ENCODE measurements at places on chromosomes 2 and 18.
A peak's percentile ranks its signal among the peaks of the same experiment; 100 is the strongest.

DNA sequence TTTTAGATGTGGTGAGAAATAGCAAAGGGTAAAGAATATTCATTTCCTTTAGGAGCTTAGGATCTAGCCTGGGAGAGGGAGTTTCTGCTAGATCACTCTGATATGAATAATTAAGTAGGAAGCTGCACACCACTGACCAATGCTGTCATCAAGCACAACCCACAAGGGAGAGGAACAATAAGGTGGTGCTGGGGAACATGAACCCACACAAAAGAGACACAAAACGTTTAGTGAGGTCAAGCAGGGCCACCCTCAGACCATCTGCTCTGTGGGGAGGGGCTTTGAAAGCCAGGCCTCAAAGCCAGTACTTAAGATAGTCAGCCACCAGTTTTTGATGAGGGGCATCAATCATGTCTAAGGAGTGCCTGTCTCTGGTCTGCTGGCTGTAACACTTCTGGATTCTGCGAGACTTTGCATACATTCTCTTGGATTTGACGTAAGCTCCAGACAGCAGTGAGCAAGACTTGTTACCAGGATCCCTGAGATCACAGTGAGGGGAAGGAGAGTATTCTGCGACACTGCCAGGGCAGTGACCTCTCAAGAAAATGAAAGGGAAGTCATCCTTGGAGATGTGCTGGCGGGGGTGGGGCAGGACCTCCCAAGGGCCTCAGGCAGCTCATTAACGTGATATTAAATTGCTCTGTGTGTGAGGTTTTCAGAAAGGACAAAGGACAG, 127.0 kb downstream of the CCBE1 start:
- peak; percentile 22 for DNase-seq

DNA sequence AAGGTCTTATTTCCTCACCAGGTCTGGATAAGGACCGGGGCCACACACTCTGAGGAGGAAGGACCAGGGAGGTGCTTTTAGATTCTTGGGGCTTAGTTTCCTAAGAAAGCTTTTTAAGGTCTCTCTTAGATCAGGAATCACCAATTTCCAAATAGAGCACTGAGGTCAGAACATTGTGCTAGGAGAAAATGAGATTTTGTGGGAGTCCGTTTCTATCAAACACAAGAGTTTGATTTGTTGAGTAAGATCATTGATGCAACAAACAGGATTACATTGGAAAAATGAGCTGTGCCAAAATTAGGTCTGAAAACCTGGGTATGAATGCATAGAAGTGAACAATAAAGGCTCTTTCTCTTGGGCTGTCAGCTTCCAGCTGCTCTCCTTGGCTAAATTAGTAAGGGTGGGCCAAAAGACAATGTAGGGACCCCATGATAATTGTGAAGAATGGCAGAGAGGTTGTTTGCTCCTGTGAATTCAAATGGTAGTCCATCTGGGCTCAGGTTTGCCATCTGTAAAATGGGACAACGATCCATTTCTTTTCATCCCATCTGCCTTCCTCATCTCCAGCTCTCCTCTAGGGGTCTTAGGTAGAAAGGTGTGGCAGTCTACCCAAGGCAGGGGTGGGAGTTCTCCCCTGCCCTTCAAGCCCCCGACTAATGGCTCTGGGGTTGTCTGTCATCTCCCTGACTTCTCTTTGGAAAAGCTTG, 20.0 kb downstream of the IGFBP2 start:
- DNase-seq: no peak

DNA sequence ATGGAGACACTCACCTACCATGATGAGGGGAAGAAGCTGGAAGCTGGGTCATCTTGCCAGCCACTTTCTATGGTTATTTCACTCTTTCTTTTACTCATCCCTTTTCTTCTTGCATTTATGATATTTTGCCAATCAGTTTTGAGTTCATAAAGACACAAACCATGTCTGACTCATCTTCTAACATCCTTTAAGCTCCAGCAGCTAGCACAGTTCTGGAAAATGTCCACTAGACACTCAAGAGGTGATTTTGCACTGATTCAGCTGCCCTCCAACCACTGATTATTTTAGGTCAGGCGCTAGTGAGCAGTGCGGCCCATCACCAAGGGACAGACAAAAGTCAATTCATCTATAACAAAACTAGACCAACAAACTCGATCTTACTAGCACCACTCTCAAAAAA, 537.1 kb upstream of the ID2 start:
- no peak for DNase-seq

GRCh38 chr2:205720451-205720902, 38.2 kb downstream of the NRP2 start:
- DNase-seq: no peak

- no peak for DNase-seq
Measured at GRCh38 chr2:77469106-77469505, 53.1 kb downstream of the LRRTM4 start.

- no peak for DNase-seq
Measured at GRCh38 chr2:239957681-239958472, 67.3 kb downstream of the NDUFA10 start.

DNA sequence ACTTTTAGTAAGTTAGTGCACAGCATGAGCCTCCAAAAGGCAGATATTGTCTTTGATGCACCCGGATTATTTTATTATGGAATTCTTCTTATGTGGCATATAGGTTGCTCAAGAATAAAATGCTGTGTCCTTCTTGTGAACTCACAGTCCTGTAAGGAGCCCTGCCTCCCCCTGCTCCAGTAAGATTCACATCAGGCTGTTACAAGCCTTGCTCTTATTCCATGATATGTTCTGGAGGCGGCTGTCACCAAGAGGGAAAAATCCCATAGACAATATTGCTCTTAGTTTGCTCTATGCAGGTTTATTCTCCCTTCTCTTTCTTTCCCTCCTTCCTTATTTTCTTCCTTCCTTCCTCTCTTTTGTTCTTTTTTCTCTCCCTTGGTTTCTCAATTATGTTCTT, 182.3 kb downstream of the MYT1L start:
- no peak for DNase-seq

GRCh38 chr2:3348767-3349166, 28.9 kb downstream of the EIPR1 start:
- DNase-seq: peak; percentile 80

- DNase-seq: no peak
Measured at GRCh38 chr2:10620481-10620880, 69.3 kb downstream of the NOL10 start.

DNA sequence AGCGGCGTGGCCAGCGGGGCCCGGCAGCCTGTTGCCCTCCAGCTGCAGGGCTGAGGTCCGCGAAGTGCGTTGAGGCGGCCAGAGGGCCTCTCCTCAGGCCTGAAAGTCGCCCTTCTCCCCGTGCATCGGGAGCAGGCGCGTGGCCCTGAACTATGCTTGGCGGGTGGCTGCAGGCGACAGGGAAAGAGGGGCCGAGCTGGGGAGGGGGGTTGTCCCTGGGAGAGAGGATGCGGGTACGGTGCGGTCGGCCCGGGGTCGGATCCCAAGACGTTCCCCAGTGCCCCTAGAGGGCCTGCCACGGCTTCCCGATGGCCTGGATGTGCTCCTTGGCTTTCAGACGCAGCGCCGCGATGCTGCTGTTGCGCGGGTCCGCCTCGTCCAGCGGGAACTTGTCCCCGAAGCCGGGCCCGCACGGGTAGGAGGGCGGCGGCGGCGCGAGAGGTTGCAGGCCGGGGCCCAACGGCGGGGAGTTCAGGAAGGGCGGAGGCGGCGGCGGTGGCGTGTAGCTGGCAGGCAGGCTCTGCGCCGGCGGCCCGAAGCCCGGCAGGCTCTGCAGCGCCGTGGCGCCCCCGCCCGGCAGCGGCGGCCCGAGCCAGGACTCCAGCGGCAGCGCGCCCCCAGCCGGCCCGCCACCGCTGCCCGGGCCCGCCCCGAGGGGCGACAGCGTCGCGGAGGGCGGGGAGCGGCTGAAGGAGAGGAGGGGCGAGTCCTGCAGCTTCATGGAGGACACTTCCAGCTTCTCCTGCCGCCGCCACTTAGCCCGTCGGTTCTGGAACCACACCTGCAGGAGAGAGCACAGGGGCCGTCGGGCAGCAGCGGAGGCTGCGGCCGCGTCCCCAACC, 4.3 kb downstream of the RAX start:
- DNase-seq: peak; percentile 57

DNA sequence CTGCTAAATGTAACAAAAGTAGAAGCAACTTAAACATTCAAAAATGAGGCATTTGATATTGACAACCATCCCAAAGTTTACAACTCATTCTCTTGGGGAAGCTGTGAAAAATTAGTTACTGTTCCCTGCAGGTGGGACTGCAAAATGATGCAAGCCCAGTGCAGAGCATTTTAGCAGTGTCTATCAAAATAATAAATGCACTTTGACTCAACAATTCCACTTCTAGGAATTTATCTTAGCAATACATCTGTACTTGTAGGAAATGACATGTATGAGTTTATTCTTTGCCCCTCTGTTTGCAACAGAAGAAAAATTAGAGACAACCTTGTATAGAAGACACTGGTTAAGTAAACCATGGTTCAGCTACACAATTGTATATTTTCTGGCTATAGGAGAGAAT, 48.0 kb upstream of the TLK1 start:
- DNase-seq: no peak

DNA sequence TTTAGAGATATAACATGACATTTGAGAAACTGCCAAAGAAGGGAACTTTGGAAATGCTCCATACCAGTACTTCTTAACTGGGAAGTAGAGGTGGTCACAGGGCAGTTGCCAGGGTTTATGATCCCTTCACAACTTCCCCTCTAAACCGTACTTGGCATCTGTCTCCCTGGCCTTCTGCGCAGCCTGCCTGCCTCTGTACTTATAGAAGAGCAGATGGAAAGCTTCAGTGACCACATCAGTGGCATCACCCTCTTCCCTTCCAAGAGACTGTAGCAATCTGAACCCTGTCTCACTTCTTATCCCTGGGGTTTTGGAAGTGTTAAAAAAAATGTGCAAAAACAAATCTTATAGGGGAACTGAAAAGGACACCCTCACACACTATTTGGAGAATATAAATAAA, 64.1 kb downstream of the EIF2AK3 start:
- DNase-seq: no peak

- no peak for DNase-seq
Measured at GRCh38 chr18:10863026-10863425, 286.3 kb downstream of the PIEZO2 start.

DNA sequence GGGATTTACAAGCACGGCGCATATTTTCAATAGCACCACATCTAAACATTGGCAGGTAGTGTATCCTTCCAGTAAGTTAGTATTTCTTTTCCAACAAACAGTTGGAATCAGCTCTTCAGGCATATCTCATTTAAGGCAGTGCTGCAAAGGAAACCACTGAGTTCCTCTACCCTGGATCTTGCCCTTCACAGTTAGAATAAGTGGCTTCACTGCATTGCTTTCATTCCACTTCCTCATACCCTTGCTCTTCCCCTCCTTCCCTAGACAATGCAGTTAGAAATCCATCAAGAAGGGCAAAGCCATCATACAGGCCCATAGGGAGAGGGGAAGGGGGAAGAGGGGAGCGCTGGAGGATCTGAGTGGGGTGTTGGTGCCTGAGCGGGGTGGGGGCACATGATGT, 173.7 kb downstream of the FBXO15 start:
- no peak for DNase-seq

- no peak for DNase-seq
Measured at GRCh38 chr2:62185475-62186155, 10.3 kb upstream of the B3GNT2 start.

DNA sequence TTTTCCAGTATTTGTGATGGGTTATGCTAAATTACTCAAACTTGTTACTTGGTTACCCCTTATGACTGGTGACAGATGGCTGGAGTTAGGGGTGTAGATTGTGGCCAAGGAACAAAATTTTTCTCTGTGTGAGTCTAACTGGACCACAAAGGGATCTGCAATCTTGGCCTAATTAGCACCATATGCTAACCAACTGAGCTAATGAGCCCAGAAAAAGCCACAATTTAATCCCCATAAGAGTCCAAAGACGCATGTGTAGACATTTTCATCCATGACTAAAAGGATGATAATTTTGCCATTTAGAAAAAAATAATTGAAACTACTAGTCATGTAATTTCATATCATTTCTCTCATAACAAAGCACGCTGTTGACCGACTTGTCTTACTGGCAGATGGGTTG, 151.2 kb downstream of the ABCA12 start:
- no peak for DNase-seq

DNA sequence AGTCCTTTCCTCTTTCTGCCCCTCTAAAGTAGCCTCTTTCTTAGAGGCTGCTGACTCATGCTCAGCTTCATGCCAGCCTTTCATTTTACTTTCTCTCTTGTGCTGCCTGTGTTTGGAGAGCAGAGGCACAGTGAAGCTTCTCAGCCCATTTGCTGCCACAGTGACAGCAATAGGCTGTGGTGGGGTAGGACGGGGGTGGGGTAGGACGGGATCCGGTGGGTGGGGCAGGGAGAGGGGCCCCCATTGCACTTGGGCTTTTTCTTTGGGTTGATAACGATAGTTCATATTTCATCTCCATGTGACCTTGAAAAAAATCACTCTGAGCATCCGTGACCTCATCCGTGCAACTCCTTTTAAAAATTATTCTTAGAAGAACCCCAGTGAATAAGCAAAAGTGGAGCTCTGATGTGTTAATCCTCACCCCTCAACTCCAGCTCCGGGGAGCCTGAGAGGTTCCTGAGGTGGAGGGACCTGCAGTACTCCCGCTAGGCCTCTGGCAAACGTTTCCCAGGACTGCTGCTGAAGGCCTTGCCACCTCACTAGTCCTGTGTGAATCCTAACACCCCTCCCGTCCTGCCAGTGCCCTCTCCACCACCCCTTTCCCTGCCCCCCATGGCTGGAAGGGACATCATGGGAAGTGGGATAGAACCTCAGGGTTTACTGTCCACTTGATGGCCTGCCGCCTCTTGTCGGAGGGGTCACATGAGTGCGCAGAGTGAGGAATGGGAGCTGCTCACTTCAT, 70.8 kb downstream of the INPP4A start:
- no peak for DNase-seq

- no peak for DNase-seq
Measured at GRCh38 chr2:198698230-198698629, 759.5 kb downstream of the SATB2 start.

GRCh38 chr2:54106631-54107454, 8.6 kb upstream of the ACYP2 start:
- DNase-seq: peak; percentile 40

DNA sequence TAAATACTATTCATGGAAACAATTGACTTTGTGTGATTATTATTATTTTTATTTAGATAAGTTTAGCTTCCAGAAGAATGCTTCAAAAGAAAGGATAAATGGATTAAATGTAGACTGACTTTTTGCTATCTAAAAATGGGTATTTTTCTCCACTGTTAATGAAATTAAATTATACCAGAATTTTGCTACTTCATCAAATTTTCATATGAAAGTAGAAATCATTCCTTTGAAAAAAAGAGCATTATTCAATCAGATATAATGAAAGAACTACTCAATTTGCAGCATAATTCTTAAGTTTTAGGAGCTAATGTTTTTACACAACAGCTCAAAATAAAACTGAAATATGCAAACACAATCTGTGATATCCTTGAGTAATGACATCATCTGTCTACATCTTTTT, 1424.6 kb downstream of the DPP10 start:
- no peak for DNase-seq
